ENCODE measurements at places on chromosomes 2 and 18.
A peak's percentile ranks its signal among the peaks of the same experiment; 100 is the strongest.

- no peak for DNase-seq
These were observed 100.0 kb upstream of the PKDCC start for GRCh38 chr2:41947701-41948396.

DNA sequence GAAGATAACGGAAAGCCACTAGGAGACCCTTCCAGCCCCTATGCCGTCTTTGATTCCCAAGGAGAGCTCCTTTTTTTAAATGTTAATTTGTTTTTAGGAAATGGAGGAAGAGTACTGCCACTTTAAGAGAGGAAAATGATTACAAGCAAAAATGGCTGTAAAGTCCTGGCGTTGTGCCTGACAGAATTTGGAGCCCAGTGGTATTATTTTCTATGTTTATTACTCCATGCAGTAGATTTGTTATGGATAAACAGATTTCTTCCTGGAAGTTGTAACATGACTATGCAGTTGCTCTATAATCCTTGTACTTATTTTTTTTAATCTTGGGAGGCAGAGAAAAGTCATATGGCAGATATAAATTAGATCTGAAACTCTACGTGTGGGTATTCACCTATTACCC is 141.3 kb downstream of the GBX2 start:
- DNase-seq, result no peak

GRCh38 chr2:113157118-113157896 is 16.5 kb upstream of the PSD4 start:
- DNase-seq, result no peak

DNA sequence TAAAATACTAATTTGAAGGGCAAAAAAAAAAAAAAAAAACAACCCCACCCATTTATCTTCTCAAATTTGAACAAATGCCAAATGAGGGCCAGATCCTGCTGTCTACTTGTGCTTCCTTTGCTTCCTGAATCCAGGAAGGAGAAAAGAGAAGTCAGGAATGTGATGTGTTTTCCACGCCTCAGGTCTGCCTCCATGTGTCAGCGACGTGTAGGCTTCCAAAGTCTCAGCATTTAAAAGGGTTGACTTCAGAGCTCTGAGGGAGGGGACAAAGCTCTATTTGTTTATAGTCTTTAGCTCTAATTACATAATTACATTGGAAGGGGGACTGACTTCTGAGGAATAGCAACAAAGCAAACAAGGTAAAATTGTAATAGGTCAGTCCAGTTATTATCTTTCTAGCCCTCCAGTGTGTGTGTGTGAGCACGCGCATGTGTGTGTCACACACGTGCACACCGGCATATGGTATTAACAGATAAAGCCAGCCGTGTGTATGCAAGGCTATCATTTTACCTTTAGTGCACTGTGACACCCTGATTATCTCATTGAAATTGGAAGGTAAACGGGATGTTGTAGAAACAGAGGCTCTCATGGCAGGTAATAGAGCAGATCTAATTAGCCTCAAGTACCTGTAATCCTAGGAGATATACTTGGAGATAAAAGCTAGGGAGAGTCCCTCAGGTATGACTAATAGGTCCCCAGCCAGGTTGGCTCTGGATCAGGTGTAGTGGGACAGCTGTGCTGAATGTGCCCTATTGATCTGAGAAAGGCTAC is 911.4 kb upstream of the ZEB2 start:
- DNase-seq, result no peak

DNA sequence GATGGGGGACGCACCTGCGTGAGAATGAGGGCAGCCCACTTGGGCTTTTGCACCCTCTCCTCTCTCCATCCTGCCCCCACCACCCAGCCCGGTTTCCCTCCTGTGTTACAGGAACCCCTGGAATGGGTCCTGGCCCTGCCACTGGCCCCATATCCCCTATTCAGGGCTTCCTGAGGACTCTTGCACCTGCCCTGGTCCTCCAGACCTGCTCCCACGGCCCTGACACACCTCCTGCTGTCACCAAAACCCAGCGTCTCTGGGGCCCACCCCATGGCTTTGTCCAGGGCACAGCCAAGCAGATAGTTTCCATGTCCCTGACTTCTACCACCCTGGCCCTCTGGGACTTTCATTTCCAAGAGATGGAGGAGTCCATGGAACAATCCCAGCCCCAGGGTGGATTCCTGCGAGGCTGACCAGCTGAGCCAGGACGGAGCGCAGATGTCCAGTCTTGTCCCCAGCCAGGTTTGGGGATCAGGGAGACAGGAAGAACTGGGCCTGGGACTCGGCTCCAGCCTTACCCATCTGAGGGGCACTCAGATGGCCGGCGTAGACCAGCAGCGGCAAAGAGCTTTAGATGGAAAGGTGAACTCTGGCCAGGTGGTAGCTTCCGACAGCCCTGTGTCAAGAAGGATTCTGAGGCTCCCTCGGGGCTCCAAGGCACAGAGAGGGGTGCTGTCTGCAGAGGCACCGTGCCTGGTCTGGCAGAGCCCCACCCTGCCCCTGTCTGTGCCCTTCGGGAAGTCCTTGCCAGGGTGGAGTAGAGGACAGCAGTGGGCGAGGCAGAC is 12.0 kb downstream of the GPR35 start:
- DNase-seq, result no peak

GRCh38 chr2:165508927-165509326 is 39.4 kb downstream of the CSRNP3 start:
- DNase-seq, result no peak

GRCh38 chr2:47652061-47652690 is 130.8 kb upstream of the MSH6 start:
- DNase-seq, result no peak

- DNase-seq, result no peak
These were observed 250.0 kb downstream of the SMAD2 start for GRCh38 chr18:47680488-47680887.

DNA sequence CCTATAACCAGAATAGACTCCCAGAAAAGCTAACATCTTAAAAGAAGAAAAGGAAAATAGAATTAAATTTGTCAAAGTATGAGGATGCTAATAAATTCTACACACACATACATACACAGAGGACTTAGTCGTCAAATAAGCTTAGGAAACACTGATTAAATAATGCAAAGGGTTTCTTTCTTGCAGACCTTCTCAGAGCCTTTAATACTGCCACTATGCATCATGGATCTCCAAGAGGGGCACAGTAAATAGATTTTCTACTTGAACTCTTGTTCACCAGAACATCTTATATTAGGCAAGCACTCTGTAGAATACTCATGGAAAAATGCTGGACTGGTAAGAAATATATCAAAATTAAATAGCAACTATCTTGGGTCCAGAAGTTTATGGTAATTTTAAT is 69.4 kb downstream of the ANKRD44 start:
- DNase-seq, result no peak

- no peak for DNase-seq
These were observed 22.6 kb upstream of the FAM117B start for GRCh38 chr2:202612145-202612544.

- no peak for DNase-seq
These were observed 22.7 kb downstream of the KATNAL2 start for GRCh38 chr18:46939998-46940571.

DNA sequence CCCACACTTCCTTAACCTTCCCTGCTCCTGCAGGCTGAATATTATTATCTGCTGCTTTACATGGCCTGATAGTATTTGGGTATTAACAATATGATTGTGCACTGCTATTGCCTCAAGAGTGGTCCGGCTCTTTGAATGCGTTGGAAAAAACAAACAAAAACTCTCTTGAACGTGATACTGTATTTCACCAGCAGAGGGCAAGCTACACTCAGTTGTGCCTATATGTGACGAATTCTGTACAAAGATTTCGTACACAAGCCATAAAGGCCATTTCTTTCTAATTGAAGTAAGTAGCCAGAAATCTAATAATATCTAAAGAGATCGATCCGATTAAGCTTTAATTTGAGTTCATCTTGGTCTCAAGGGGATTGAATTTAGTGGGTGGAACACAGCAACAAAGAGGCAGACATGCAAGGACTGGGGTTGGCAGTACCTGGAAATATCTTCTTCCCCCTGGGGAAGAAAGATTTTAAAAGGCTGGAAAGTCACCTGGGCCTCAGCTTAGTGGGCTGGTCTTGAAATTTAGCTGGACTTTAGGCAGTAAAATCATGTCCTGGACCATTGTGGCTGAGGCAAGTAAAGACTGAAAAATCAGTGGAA is 49.3 kb upstream of the RAB6D start:
- no peak for DNase-seq

DNA sequence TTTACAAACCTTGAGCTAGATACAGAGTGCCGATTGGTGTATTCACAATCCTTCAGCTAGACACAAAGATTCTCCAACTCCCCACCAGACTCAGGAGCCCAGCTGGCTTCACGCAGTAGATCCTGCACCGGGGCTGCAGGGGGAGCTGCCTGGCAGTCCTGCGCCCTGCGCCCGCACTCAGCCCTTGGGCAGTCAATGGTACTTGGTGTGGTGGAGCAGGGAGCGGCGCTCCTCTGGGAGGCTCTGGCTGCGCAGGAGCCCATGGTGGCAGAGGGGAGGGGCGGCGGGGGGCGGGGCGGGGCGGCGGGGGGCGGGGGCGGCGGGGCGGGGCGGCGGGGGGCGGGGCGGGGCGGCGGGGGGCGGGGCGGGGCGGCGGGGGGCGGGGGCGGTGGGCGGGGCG is 923.4 kb downstream of the SOCS6 start:
- DNase-seq, result no peak

- no peak for DNase-seq
These were observed 17.4 kb upstream of the NEMP2 start for GRCh38 chr2:190551928-190552327.

- no peak for DNase-seq
These were observed 184.3 kb downstream of the CYRIA start for GRCh38 chr2:16481351-16481750.

- no peak for DNase-seq
These were observed 2.5 kb downstream of the SESTD1 start for GRCh38 chr2:179262077-179262660.

GRCh38 chr18:9707381-9708056 is 582 bp upstream of the RAB31 start:
- DNase-seq, result no peak

GRCh38 chr2:118123561-118124232 is 35.4 kb downstream of the INSIG2 start:
- no peak for DNase-seq

GRCh38 chr18:6409933-6410332 is 4.8 kb downstream of the L3MBTL4 start:
- DNase-seq, result no peak

GRCh38 chr2:218809515-218809914 is 22.1 kb downstream of the PRKAG3 start:
- DNase-seq, result no peak

DNA sequence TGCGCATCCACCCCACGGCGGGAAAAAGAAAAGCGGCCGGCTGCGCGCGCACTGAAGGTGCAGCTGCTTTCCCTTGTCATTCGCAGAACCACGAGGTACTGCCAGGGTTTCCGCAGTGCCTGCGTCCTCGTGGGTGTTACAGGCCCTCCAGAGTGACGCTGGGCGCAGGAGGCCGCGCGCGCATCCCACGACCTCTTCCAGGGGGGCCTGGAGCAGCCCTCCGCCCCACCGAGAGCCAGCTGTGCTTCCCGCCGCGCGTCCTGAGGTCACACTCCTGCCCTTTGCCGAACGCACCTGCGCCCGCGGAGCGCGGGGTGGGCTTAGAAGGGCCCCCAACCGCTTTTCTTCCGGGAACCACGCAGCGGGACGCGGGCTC is 378 bp upstream of the IAH1 start:
- peak; percentile 43 for DNase-seq

DNA sequence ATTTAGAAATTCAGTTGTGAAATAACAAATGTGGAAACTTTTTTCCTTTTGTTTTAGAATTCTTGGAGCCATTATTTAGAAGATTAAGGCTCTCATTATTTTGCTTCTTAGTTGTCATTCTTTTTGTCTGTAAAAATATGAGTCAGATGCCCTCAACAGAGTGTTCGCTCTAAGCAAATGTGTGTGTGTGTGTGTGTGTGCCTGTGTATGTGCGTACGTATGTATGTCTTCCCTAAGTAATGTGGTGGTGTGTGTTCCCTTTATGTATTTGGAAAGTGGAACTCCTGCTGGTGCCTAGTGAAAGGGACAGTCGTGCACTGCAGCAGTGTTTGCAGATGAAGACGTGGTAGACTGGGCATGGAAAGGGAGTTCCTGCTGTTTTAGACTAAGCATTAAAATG is 27.5 kb downstream of the ZNF407 start:
- DNase-seq, result no peak

GRCh38 chr2:73766349-73766748 is 13.6 kb downstream of the DUSP11 start:
- DNase-seq, result no peak

GRCh38 chr2:105910497-105911238 is 166.0 kb downstream of the NCK2 start:
- DNase-seq, result no peak

DNA sequence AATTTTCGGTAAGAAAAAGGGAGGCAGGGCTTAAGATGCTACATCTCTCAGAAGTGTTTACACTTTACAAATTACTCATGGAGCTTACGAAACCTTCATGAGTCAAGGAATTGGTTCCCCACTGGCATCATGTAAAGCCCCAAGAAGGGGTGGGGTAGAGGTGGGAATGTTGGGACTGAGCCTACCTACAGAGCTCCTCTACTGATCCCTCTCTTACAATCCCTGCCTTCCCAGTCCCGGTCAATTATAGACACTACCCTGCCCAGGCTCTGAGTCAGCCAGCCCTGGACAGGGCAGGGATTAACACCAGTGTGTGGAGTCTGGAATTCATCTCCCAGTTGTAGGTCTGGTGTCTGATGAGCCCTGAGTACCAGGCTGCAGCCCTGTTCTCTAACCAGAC is 248.9 kb downstream of the PAX3 start:
- DNase-seq, result no peak

DNA sequence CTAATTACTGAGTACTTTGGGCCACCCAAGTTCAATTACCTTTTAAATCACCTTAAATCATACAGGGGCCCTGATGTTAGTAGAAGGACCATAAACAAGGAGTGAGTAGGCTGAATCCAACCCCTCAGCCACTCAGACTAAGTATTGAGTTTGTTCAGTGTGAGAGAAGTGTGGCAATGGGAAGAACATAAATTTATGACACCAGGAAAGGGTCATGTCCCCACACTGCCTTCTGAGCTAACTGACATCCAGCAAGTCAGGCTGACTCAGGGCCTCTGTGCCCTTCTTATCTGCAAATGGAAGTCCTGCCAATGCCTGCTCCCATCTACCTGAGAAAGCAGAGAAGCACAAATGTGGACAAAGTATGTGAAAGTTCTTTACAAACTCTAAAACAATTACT is 12.9 kb downstream of the PLEKHM3 start:
- DNase-seq, result no peak

DNA sequence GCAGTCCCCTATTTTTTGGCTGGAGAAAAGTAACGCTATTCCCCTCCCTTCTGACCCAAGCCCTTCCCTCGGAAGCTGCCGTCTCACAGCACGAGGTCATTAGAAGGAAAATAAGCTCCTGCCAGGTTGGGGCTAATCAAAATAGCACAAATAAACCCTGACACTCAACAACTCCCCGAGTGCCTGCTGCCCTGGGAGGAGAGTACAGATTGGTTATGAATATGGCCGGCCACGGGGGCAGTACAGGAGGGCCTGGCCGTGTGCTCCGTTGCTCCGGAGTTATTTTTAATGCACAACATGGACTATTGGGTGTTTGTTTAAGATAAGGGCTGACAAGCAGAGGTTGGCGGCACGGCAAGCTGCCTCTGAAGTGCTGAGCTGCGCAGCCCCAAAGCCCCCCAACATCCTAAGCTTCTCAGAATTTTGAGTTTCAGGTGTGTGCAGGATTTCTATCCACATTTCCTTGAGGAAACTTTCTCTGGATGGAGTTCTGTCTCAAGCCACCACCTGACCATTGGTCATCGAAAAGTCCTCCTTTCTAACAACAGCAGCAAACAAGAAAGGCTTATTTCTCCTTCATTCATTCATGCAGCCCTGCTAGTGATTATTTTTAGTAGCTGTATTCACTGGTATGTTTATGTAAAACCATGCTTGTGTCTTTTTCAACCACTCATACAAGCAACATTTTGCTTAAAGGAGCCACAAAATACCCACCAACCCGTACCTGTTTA is 58.7 kb downstream of the PAX3 start:
- DNase-seq, result no peak

All from stimulated activated CD8-positive, alpha-beta memory T cell treated with anti-CD3 and anti-CD28 coated beads, Interleukin-4, amount 100 ng/mL, for 1 hour (primary cell).